ENCODE measurements at places on chromosomes 2 and 18.

- no peak for DNase-seq
Measured at GRCh38 chr18:3055186-3055728, 42.3 kb upstream of the LPIN2 start.

DNA sequence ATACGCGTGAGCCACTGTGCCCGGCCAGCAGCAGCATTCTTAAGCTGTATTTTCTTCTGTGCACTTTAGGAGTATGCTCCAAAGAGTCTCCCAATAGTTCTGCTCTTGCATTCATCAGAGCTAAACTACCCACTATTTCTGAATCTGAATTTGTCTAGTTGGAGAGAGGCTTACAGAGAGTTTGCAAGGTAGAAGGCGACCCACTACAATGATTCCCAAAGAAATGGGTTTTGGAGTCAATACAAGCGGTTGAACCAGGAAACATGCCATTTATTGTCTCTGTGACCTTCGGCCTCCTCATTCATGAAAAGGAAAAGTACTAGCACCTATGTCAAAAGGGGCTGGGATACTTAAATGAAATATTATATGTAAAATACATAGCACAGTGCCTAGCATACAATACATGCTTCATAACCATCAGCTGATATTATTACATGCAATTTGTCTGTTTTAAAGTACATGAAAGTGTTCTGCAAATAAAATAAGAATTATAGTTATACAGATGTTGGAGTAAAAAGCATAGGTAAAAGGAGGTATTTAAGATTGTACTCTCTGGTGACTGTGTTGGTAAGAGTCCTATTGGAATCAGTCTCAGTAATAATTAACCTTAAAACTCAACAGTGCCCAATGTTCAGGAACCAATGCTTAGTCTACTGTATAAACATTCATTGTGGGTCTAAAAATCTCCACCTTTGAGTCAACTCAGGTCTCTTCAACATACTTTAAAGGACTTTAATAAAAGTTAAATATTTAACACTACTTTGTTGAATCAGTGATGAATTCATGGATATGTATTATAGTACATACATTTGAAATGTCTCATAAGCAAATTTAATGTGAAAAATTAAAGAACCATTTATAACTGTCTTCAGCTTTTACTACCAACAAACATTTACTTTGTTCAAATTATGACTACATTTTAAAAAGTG lies 89.8 kb upstream of the GRB14 start:
- no peak for DNase-seq

DNA sequence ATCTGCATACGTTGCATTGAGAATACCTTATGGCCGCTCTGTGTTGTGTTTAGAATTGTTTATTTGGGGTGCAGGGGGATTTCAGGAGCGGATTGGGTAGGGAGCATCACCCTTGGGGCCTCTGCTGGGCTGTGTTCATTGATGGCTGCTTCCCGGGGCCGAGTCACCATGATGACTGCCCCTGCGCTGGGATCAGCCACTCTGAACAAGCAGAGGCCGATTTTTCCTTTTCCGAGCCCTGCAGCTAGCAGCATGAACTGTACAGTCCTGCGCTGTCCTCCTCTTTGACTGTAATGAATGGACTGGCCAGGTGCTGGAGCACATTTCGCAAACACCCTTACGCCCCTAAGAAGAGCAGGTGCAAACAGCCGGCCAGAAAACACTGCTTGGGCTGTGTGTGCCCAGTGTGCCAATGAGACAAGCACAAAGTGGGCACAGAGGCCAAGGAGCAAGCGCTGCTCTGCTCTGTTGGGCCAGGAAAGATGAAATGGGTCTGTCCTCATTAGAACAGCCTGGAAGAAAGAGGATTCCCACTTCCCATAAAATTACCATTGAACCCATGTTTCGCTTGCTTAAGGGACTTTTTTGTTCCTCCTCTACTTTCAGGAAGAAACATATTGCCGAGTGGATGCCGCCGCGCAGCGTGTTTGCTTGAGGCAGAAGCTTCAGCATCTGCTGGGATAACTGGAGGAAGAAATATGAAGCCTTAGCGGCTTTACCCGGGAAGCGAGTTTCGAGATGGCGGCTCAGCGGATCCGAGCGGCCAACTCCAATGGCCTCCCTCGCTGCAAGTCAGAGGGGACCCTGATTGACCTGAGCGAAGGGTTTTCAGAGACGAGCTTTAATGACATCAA lies 82.7 kb downstream of the SH3BP4 start:
- no peak for DNase-seq

DNA sequence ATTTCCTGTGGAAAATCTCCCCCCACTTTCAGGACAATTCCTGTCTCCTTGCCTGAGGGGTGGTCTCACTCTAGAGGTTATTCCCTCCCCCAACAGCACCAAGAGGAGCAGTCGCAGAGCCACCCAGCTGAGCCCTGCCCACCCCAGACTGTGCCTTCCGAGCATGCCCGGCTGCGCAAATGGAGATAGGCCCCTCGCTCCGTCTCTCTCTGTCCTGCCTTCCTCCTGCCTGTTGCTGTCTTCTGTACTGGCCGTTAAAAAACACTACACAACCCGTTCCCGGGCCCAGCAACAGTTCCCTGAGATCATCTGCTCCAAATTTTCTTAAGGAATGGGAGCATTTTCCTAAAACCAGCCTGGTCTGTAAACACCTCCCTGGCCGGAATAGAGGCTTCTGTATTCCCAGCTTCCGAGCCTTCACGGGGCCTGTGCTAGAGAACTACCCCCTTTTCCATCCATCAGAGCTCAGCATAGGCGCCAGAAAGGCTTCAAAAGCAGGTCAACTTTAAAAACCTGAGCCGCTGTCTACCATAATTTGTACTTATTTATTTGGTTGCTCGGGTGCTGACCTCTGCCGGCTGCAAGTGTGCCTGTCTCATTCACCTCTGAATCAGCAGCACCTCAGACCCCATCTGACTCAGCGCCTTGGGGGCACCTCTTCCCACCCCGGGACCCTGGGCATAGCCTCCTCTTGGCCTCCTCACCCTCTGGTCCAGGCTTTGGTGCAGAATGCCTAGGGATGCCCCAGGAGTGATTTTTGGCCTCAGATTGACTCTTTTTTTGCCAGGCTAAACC lies 159.4 kb downstream of the PXDN start:
- DNase-seq = no peak
